Fibroblast of gingiva (primary cell): ENCODE measurements at places on chromosomes 2 and 18.

GRCh38 chr2:182817558-182817957 lies 48.9 kb downstream of the FRZB start:
- no peak for DNase-seq

DNA sequence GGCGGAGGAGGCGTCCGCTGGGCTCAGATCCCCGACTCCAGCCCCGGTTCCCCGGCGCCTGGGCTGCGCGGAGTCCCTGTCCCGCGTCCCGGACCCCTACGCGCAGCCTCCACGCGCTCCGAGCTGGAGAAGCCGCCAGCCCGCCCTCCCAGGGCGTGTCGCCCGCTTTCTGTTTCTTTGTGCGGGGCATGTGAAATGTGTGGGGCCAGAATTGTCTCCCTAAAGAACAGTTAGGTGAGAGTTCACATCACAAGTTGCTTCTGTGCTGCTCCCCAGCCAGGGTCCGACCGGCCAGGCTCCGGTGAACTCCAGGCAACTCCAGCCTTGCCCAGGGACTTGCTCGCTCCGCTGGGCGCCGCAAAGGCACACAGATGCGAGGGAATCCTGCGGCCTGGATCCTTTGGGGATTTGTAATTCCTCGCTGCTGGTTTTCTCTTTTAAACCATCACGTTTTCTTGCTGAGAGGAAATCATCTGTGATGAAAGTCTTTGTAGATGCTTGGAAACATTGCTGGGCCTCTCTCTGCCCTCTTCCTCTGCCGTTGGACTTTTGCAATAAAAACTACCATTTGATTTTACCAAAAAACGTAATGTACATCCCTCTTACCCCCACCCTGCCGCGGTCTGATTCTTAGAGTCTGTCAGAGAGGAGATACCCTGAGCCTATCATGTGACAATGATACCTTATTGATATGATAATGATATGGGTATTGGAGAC lies 631 bp downstream of the GYPC start:
- DNase-seq: peak; percentile 38

GRCh38 chr2:239271471-239271870 lies 129.3 kb downstream of the HDAC4 start:
- DNase-seq: no peak

GRCh38 chr2:42510608-42511243 lies 16.9 kb upstream of the KCNG3 start:
- DNase-seq: no peak

GRCh38 chr2:144358979-144359541 lies 160.9 kb downstream of the ZEB2 start:
- DNase-seq: peak; percentile 44

DNA sequence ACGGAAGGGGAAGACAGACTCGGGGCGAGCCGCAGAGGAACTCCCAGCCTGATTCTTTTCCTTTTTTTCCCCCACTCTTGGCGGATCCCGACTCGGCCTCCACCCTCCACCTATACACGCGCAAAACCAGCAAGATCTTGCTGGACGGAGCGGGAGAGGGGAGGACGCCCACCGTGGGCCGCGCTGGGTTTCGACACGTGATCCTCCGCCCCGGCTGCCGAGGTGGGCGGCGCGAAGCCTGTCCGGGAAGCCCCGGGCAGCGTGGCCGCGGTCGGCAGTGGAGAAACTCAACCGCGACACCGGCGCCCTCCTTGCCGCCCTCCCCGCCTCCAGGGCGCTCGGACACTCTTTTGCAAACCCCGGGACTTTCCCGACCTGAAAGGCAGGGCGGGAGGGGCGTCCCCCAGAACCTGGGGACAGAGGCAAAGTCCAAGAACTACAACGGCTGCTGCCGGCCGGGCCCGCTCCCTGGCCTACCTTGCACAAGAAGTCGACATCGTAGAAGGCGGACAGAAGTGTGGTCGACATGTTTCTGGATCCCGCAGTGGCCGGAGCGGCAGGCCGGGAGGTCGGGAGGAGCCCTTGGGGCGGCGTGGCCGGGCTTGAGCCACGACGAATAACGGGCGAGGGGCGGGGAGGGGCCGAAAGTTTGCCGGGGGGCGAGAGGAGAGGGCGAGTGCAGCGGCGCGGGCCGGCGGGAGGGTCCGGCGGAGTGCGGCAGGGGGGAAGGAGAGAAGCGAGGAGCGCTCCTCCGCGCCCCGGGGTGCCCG lies 433 bp downstream of the ZFP36L2 start:
- DNase-seq: peak; percentile 80

GRCh38 chr2:132549935-132550670 lies 119.9 kb downstream of the LYPD1 start:
- DNase-seq: no peak

DNA sequence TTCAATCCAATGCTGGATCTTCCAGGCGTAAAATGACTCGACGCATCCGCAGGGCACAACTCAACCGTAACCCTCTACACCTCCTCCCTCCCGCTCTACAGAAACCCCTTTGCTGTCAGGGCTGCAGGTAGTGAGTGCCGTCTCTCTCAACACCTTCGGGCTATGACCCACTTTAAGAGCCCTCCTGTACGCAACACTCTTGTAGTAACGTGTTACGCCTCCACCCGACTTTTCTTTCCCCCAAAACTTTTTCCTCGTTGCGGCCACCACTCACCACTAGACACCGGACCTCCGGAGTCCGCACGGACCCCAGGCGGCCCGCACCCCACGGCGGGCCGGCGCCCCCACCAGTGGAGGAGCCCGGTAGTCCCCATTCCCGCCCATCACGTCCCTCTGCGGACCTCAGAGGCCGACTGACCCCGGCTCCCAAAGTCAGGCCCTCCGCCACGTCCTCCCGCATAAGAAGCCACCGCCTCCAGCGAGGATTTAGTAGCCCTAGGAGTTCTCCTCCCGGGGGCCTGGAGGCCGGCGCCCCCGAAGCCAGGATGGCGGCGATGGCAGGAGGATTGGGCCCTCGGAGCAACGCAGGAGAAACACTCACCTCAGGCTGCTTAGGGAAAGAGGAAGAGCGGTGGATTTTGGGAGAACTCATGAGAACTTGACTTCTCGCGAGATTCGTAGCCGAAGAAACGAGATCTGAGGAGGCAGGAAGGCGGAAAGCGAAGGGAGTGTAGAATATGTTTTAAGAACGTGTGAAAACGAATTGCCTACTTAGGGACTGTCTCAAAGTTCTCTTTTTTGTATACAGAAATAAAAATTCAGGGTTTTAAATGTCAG lies 5.0 kb upstream of the C18orf32 start:
- peak; percentile 99 for DNase-seq

GRCh38 chr2:181594322-181594721 lies 62.6 kb downstream of the CERKL start:
- no peak for DNase-seq

- DNase-seq: no peak
Measured at GRCh38 chr2:213068676-213069359, 82.6 kb downstream of the IKZF2 start.

- peak; percentile 78 for DNase-seq
Measured at GRCh38 chr2:9199716-9200632, 6.6 kb upstream of the ASAP2 start.

- peak; percentile 98 for DNase-seq
Measured at GRCh38 chr2:237669628-237670392, 42.4 kb downstream of the LRRFIP1 start.

DNA sequence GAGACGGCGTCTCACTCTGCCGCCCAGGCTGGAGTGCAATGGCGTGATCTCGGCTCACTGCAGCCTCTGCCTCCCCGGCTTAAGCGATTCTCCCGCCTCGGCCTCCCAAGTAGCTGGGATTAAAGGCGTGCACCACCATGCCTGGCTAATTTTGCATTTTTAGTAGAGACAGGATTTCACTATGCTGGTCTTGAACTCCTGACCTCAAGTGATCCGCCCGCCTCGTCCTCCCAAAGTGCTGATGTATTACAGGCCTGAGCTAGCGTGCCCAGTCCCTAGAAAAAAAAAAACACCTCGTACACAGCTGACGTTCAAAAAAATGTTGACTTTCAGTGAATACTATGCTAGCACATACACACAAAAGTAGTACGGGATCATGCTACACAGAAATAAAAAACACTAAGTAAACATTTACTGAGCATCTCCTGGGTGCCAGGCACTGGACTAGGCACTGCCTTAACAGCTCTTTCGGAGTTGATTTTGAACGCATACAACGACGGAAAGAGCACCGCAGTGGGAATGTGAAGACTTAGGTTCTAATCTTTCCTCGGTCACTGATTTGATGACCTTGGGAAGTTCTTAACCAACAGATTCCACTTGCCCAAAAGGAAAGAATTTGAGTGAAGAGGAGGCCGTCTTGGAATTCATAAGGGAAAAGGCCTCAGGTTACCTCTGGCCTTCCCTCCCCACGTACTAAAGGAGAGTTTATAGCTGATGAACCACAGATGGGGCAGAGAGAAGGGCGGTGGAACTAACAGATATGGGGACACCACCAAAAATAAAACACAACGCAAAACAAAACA lies 1.1 kb downstream of the DNAJC27 start:
- peak; percentile 50 for DNase-seq

DNA sequence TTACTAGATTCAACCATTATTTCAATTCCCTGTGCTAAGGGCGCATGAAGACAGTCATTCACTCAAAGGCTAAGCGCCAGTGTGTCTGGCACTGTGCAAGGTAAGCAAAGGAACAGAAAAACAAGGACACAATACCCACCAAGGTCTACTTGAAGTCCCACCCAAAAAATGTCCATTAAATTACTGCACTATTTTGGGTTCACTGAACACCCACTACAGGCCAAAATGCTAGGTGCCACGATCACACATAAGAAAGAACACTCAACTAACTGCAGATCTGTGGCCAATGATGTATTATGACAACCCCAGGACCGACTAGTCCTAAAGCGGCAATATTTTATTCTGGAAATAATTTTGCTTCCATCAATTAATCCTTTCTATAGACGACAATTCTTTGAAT lies 1.8 kb downstream of the TMEM131 start:
- no peak for DNase-seq

DNA sequence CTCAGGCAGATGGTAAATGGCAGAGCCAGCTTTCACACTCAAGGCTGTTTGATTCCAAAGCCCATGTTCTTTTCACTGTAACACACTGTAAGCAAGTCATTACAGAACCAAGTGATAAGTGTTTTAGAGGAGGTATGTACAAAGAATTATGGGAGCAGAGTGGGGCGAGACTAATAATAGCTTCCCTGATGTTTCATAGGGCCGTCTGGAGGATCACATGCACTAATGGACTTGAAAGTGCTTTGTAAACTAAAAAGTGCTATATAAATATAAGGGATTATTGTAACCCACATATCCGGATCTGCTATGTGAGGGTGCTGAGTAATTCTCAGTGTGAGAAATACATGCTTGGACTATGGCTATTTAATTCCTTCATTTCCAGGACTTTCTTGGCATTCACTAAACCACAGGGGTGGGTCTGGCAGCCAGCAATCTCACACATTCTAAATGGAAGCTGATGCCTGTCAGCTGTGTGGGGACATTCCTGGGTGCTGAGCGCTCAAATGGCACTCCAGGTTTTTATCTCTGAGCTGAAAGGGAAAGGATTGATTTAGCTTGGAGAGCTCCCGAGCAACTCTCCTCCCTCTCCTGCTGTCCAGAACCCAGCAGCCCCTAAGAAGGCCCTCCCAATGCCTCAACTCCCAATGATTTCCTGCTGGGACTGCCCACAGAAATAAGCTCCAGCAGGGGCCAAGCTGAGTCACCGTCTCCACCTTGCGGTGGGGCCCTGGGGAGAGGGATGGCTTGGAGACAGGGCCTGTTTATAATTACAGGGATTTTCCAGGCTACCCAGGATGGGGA lies 222.8 kb downstream of the SOX11 start:
- DNase-seq: no peak
